EL (cell line): ENCODE measurements at places on chromosomes 13 and 19.
A peak's percentile ranks its signal among the peaks of the same experiment; 100 is the strongest.

DNA sequence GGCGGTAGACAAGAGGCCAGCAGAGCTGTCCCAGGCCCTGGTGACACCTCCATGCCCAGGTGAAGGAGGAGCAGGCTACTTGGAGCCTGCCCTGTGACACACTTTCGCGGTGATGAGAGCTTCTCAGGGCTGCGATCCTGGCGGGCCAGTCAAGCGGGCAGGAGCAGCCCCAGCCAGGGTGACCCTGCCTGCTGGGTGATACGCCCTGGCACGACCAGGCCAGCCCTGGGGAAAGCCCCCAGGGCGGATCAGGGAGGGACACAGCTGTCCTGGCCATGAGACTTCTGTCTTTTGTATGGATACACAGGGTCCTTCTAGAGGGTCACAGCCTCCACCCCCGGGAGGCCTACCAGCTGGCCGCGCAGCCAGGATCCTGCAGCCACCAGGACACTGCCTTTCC is 13.1 kb downstream of the DNM2 start:
- no peak for DNase-seq

DNA sequence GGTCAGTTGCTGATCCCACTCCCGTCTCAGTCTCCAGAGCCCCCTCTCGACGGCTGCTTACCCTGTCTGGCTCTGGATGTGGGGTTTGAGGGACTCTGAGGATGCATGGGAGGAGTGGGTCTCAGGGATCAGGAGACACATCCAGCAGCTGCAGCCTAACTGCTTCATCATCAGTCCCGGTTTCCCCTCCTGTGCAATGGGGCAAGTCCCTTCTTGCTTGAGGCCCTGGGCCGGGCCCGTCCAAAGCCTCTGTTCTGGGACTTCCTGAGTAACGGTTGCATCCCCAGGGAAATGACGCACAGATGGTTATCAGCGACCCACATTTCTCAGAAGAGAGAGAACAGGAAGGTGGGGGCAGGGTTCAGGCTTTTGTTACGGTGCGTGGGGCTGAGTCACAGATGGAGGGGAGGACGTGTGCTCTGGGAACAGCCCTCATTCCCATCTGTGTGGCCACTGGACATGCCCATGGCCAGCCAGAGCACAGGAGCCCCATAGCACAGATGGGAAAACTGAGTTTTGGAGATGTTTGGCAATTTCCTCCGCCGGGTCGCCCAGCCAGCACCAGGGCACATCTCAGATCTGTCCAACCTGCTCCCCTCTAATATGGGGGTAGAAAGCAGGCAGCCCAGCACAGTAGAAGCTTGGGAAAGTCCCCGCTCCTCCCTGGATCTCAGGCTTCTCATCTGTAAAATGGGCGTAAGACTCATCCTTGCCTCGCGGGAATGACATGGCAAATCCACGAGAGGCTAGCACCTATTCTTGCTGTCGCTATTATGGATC is 19.3 kb downstream of the GNA15 start:
- peak; percentile 100 for DNase-seq

DNA sequence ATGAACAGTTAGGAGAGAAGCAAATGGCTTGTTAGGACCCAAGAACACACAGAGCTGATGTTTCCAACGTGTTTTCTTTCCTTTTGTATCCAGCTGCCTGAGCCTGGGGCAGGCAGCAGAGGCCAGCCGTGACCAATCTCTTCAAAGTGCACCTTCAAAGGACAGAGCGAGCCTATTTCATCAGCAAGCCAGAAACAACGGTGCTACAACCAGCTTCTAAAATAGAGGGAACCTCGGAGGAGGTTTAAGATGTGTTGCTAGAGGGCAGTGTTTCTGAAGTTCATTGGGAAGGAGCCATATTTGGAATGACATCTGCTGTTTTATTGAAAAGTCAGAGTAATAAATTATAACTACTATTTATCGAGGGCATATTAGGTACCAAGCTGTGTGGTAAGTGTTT is 56.2 kb upstream of the RFC3 start:
- DNase-seq: peak; percentile 27

- peak; percentile 60 for DNase-seq
These were observed 17.2 kb downstream of the PKN1 start for GRCh38 chr19:14450168-14450874.

- DNase-seq: peak; percentile 74
These were observed 50.3 kb upstream of the SIN3B start for GRCh38 chr19:16778796-16779411.

GRCh38 chr13:42964761-42965161 is 27.3 kb downstream of the EPSTI1 start:
- DNase-seq: peak; percentile 26

- peak; percentile 35 for DNase-seq
These were observed 178.3 kb upstream of the RFC3 start for GRCh38 chr13:33639626-33640080.

DNA sequence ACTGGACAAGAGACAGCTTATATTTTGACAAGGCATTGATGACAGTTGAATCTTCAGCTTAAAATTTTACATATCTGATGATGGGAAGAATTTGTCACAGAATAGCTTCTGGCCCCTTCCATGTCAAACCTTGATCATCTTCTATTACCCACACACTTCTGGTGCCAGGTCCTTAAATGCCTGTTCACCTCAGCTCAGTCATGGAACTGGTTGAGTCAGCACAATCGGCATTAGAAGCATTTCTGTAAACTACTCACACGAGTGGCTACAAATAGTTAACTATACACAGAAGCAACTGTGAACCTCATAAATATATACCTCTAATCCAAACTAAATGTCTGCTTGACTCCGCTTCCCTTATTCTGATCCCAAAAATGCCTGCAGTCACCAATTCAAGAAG is 161.2 kb downstream of the FOXO1 start:
- peak; percentile 20 for DNase-seq

- no peak for DNase-seq
These were observed 71.2 kb downstream of the FGF9 start for GRCh38 chr13:21742096-21742495.

DNA sequence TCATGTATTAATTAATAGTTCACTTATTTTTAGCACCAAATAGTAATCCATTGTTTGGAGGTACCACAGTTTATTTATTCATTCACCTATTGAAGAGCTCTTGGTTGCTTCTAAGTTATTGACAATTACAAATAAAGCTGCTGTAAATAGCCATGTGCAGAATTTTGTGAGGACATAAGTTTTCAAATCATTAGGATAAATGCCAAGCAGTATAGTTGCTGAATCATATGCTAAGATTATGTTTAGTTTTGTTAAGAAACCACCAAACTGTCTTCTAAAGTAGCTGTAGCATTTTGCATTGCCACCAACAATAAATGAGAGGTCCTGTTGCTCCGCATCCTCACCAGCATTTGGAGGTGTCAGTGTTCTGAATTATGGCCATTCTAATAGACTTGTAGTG is 2126.8 kb downstream of the PCDH9 start:
- no peak for DNase-seq

- DNase-seq: no peak
These were observed 83.4 kb downstream of the SIPA1L3 start for GRCh38 chr19:37990362-37990761.

DNA sequence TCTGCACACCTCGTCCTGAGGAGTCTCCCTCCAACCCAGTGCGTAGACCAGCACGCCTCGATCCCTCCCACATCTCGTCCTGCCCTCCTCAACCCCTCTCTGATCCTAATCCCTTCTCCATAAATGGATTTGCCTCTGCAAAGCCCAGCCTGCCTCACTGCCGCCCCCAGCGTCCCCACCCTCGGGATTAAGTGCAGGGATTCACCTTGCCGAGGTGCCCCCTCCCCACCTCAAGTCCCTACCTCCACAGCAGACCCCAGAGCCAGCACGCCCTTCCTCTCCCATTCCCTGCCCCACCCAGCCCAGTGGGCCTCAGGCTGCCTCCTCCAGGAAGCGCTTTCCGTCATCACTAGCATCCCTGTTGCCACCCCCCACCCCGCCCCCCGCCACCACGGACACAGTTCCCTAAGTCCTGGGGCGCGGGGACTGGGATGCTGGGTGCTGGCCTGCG is 4.0 kb downstream of the KLF16 start:
- no peak for DNase-seq

DNA sequence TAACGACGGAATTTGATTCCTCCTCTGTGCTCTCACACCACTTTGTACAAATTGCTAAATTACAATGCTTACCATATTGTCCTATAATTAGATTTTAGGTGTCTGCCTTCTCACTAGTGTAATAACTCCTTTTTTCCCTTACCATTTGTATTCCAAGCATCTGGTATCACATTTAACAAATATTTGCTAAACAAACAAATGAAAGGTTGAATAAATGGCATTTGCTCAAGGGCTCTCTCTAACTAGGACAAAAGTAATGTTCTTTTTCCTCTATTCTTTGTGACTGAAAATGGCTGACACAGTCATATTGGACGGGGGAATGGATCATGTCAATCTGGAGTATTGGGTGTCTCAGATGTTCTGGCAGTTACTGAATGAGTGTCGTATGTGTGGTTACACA is 99.7 kb downstream of the ENOX1 start:
- peak; percentile 2 for DNase-seq

GRCh38 chr19:44747739-44748425 is 626 bp upstream of the BCL3 start:
- DNase-seq: peak; percentile 77

DNA sequence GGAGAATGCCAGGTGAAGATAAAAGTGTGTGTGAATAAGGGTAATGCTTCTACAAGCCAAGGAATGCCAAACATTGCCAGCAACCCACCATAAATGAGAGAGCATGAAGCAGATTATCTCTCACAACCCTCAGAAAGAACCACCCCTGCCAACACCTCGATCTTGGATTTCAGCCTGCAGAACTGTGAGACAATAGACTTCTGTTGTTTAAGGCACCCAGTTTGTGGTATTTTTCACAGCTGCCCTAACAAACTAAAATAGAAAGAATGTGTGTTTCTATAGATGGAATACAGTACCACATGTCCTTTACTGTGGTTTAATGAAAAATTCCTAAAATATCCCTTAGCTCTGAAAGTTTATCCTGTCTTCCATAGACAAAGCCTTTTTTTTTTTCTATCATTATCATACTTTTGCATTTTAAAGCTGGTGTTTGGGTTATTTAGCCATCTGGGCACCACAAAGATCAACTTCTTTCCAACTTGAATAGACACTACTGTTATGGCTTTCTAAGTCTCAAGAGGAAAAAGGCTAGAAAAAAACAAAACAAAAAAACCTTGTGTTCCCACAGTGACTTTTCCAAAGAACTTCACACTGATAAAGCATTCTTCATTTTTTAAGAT is 505.6 kb downstream of the KCTD12 start:
- DNase-seq: no peak
